Erythroblast (primary cell): ENCODE measurements at places on chromosomes 3 and 15.

DNA sequence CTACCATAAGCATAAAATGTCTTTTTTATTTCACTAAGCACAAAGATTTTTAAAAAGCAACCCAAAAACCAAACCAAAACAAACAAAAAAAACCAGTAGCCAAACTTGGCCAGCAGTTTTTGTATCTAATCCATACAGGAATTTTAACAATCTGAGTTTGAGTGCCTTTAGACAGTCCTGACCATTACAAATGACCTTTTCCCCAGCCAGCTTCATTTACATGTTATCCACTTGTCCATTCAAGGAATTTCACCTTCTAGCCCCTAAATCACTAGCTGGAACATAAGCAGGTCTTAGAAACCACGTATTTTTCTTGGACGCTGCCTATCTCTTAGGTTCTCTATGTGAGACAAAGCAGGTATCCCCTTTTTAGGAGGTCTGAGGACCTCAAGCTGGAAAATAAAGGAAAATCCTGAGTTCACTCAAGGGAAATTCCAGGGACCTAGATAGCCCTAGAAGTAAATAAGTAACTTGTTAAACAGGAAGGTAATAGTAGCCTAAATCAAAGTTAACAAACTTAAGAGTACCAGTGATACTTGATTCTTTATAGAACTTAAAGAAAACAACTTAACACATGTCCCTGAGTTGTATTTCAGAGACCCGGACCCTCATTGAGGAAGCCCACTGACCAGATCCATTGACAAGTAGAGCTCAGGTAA is 34.2 kb downstream of the CIP2A start:
- no peak for DNase-seq

DNA sequence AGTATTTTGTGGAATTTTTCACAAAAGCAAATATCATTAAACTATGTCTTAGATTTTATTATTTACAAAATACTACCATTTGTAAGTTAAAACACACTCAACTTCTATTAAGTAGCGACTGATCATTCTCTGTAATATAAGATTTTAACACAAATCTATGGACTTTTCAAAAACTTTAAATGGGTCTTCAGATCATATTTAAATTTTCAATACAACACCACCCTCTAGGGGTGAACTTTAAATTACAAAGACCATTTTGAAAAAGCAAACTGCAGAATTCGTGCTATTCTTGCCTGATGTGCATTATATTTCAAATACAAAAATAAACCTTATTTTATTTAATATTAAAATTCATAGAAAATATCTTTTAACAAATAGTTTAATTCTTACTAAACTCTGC is 8.2 kb upstream of the VGLL4 start:
- peak; percentile 67 for DNase-seq

GRCh38 chr15:72967811-72968530 is 84.3 kb upstream of the NEO1 start:
- DNase-seq, result no peak

GRCh38 chr3:39446444-39446843 is 21.0 kb upstream of the MOBP start:
- no peak for DNase-seq

DNA sequence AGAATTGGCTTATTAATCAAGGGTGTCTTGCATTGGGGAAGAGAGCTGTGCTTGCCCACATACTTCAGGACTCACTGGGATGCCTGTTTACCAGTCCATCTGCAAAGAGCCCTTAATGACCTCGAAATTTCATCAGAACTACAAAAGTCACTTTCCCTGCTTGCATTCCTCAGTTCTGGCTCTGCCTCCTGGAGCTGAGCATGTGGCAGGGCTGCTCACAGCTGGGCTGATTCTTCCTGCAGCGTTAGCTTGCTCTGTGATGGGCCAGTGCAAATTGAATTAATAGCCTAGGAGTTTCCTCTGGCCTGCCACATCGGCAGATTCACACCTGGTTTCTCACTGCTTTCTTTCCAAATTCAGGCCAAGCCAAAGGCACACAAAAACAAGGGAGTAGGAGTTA is 108.9 kb downstream of the DUT start:
- no peak for DNase-seq

- DNase-seq, result no peak
Observed at GRCh38 chr3:125165189-125165947, 47.2 kb downstream of the SLC12A8 start.

- no peak for DNase-seq
Observed at GRCh38 chr3:154625756-154626155, 195.8 kb upstream of the GPR149 start.

- DNase-seq, result no peak
Observed at GRCh38 chr3:127799476-127800222, 22.7 kb downstream of the MGLL start.

DNA sequence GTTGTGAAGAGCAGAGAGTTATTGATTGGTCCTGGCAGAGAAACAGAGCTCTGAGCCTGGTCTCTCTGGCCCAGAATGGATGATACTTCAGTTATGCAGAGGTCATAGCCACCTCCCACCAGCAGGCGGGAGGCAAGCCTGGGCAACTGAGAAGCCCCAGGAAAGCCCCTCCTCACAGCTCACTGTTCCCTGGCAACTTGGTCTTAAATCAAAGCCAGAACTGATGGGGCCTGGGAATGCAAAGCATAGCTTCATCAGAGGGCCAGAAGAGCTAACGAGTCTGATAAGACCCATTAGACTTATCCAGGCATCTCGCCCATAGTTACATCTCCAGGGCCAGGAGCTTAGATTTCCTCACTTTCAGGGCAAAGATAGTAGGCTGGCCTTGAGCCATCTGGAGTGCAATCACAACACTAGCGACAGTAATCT is 5.5 kb upstream of the COLQ start:
- DNase-seq, result no peak

- DNase-seq, result no peak
Observed at GRCh38 chr3:133042778-133043177, 4.6 kb downstream of the TMEM108 start.

GRCh38 chr3:30084316-30084715 is 522.1 kb upstream of the TGFBR2 start:
- DNase-seq, result no peak

DNA sequence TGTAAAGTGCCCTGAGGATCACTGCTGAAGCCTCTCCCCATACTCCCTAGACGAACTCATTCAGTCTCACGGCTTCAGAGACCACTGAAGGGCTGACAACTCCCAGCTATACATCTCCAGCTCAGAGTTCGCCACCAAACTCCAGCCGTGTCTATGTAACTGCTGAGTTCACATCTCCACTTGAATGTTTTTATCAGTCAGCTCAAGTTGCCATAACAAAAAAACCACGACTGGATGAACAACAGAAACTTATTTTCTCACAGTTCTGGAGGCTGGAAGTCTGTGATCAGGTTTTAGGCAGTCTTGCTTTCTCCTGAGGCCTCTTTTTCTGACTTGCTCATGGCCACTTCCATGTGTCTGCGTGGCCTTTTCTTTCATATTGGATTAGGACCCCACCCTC is 223.0 kb upstream of the LRRFIP2 start:
- DNase-seq, result no peak

- DNase-seq, result no peak
Observed at GRCh38 chr3:184325715-184326369, 11.4 kb downstream of the EIF4G1 start.

DNA sequence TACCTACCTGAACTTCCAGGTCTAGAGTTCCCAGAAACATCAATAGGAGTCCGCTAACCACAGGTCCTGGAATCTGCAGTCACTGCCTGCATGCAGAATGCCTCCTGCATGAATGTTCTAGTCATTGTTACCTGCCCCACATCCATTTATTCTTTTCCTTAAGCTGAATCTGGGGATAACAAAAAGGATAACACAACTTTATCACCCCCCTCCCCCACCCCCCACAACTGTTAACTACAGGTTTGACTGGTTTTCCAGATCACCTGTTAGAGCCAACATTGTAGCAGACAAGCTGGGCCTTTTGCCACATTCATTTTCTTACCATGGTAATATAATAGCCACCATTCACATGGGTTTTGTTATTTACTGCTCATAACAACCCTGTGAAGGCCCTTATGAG is 4.6 kb upstream of the CTSH start:
- no peak for DNase-seq

DNA sequence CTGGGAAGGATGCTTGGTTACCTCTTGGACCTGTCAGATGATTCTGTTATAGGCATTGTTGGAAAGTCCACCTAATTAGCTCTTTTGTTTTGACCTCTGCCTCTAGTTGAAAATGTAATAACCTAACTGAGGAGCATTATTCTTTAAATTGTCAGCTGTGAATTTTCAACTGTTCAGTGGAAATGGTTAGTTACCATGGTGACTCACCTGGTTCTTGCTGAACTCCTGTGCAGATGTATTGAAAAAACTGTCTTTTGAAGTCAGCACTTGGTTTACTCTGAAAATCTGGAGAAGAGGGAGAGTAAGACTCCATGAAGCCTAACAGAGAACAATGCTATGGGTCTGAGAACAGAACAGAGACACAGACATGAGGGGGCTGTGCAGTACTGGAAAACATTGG is 72.0 kb downstream of the LARS2 start:
- no peak for DNase-seq

DNA sequence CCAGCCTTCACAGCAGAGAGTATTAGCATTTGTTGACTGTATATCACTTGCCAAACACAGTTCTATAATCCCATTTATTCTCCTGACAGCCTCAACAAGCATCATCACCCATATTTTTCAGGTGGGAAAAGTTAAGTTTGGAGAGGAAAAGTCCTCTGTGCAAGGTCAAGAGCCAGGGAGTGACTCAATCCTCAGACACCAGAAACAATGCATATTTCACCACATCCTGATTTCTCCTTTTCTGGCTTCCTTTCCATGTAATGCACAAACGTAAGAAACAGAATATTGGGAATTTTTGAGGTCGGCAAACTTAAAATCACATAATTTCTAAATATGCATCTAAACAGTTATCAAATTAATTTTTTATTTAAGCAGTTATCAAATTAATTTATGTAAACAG is 116.0 kb upstream of the GADL1 start:
- no peak for DNase-seq

DNA sequence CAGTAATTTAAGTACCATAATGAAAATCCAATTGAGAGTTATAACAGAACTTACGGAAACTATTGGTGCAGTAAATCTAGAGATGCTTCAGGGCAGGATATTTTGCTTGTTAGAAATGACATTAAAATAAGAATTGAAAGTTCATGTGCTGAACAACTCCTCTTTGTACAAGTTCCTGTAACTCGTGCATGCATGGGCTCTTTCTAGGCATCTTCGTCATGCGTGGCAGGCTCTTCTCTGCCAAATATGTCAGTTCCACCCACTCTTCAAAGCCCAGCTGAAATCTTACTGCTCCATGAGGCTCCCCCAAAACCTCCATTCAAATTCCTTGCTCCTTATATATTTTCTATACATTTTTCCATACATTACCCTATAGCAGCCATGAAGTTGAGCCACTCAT is 48.7 kb downstream of the FBN1 start:
- no peak for DNase-seq

DNA sequence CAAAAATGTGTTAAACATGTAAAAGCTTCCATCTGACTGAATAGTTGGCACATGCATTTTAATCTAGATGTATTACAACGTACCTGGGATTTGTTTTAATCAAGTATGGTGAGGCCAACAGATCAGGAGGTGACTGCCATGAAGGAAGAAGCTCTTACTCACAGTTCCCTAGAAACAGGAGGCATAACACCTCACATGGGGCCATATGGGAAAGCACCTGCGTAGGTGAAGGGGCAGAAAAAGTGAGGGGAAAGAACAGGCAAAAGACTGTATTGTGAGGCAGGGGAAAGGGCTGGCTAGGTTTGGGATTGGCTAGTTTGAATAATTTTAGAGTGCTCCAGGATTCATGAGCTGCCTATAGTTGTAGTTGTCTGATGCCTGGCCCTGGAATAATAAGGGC is 9.6 kb downstream of the SQOR start:
- no peak for DNase-seq

GRCh38 chr15:67145710-67146109 is 80.3 kb downstream of the SMAD3 start:
- DNase-seq, result no peak

GRCh38 chr15:20645956-20646355 is 104.4 kb upstream of the GOLGA6L6 start:
- DNase-seq, result no peak

DNA sequence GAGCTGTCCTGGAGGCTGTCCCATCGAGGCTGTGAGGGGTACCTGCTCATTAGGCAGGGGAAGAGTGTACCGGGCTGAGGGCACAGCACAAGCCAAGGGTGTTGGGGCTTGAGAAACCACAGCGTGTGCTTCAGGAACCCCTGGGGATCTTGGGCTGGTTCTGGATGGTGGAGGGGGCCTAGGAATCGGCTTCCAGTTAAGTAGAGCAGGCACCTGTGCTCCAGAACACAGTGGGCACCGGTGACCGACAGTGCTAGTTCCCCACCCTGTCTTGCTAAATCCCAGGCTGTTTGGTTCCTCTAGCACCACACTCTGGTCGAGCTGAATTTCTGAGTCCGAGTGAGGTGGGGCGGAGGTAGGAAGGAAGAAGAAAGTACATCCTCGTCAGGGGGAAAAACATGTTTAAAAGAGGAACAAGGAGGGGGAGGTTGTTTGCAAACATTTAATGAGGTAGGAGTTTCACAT is 29.1 kb downstream of the SLC6A6 start:
- peak; percentile 61 for DNase-seq

DNA sequence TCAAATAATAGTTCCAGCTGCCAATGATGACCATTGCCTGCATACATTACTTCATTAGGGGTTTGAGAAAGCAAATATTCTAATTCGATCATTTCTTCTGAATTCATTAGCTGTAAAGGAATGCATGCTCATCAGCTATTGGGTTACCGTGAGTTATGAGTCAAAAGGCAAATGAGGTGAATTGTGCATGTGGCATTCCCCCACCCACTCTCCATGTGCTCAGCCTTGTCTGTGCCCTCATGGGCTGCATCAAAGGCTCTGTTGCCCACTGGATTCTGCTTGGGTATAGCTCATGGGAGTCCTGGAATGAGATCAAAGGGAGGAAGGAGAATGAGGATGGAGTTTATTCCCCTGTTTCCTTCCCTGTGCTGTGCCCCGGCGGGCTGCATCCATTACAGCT is 99.3 kb upstream of the CHRNA7 start:
- no peak for DNase-seq

DNA sequence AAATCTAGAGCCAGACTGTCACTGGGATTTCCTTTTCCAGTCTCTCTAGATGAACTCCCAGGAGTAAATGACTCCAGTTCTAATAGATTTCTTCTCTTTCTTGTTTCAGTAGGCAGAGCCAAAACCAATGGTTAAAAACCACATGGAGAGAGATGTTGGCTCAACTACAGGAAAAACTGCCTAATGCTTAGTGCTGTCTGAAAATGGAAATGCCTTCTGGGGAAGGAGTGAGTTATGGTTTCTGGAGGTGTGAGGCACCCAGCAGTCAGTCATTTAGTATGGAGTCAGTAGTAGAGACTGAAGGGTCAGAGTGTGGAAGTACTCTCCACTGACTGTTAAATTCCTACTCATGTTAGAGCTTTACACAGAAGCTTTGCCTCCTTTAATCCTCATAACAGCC is 136.7 kb downstream of the CCNL1 start:
- no peak for DNase-seq

DNA sequence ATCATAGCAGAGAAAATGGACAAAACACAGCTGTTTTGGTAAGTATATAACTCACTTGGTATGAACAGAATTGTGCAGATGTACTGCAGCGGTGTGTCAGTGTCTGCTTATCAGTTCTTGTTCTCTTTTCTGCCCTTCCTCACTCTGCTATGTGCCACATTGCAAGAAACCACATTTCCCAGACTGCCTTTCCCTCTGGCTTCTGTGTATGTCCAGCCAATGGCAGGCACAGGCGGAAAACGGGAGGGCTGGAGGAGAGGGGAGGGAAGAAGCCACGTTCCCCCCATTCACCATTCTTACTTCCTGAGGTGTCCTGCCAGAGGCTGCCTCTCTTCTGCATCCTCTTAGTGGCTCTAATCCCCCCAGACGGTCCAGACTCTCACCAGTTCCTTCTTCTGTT is 15.4 kb downstream of the HHLA2 start:
- no peak for DNase-seq

- no peak for DNase-seq
Observed at GRCh38 chr3:101144105-101144504, 150.9 kb upstream of the ABI3BP start.
